ENCODE measurements at places on chromosomes 6 and 20.
A peak's percentile ranks its signal among the peaks of the same experiment; 100 is the strongest.

GRCh38 chr6:27066802-27067201 lies 180.7 kb upstream of the PRSS16 start:
- no peak for DNase-seq

- no peak for DNase-seq
These were observed 5.5 kb downstream of the SEC23B start for GRCh38 chr20:18513208-18513607.

DNA sequence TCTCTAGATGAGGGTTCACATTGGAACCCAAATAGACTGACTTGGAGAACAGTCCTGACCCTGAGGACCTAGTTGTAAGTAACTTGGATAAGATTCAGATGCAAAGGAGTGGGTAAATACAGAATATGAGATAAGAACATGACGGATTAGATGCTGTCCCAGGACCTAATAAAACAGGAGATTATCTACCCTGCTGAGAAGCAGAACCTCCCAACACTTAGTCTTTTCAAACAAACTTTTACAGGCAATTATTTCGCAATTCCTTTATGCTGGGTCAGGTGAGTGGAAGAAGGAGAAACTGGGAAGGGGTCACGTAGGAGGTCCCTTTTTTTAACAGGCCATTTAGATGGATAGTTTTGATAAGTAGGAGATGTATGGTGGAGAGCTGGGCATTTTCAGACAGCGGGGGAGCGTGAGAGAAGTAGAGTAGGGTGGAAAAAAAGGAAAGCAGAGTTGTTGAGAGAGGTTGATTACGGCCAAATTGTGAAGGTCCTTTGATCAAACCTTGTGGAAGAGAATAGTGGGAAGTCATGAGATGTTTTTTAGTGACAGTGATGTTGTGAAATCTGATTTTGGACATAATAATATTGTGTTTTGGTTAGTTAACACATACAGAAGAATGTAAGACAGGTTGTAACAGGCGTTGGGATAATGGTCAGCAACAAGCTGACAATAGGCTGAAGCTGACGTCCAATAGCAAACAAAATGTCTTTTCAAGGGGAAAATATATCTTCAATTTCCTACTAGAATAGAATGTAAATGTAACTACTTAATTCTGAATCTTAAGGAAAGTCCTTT lies 32.8 kb downstream of the FAM83B start:
- peak; percentile 41 for DNase-seq

- DNase-seq = no peak
These were observed 1.9 kb downstream of the PHIP start for GRCh38 chr6:79076160-79076559.

GRCh38 chr6:83884523-83884922 lies 25.0 kb downstream of the CYB5R4 start:
- DNase-seq = no peak

DNA sequence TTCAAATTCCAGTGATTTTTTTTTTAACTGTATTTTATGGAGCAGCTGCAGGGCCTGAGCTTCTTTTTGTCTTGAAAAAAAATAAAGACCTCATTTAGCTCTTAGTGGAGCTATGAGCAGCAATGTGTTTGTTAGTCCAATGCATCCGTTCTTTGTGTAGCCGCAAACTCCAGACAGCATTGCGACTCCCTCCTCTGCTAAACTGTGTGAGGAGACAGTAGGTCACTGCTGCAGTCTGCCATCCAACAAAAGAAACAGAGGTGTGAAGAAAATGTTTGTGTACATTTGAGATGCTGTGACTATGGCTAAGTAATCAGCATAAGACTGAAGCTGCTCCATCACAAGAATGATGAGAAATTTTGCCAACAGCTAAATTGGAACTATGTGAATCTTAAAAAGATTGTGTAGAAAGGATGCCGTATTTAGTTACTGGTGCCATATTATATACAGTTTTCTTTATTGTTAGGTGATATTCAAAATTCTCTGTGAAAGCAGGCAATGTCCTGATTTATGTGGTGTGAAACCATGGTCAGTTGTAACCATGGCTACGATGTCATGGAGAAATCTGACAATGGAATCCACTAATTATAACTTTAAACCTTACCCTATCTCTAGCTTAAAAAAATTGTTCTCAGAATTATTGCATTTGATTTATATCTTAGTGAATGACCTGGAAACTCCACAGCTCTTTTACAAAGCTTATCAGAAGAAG lies 428.8 kb upstream of the EPHA7 start:
- DNase-seq = no peak

GRCh38 chr20:13661070-13661685 lies 22.4 kb upstream of the TASP1 start:
- DNase-seq = no peak

- DNase-seq = no peak
These were observed 326.7 kb downstream of the BCKDHB start for GRCh38 chr6:80433010-80433672.

- DNase-seq = no peak
These were observed 9.2 kb downstream of the PHF3 start for GRCh38 chr6:63644668-63645326.

DNA sequence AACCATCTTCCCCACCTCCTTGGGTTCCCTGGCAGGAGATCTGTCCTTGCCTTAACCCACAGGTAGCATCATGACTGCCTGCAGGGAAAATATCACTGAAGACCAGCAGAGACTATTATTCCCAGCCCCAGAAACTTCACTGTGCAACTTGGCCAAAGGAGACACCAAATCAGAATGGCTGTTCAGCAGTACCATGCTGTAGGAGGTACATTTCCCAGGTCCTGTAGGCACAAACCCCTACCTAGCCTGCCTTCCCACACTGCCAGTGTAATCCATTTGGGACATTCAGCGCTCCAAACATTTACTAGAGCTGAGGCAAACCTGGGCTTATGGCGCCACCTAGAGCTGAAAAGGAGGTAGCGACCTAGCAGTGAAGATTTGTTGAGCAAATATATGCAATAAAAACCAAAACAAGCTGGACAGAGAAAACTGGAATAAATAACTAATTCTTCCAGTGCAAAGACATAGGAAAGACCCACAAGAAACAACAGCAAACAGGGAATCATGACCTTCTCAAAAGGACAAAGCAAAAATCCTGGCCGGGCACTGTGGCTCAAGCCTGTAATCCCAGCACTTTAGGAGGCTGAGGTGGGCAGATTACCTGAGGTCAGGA lies 60.3 kb downstream of the VTA1 start:
- peak; percentile 47 for DNase-seq

GRCh38 chr6:107274288-107274687 lies 159.0 kb upstream of the BEND3 start:
- no peak for DNase-seq

DNA sequence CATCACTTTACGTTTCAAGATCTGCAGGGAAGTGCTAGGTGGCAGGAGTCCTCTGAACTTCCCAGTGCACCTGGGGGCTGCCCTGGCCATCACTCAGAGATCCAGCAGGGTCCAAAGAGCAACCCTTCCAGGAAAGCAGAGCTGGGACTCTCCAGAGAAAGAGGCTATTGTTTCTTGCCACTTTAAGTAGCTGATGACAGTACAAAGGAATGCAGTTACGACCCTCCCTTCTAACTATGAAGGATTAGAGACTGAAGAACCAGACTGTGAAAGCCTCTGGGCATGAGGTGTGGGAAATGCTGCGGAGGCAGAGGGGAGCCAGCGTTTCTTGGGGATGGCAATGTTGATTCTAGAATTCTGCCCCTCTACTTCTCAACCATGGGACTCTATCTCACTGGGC lies 189.1 kb upstream of the SUPT3H start:
- no peak for DNase-seq

GRCh38 chr6:15252195-15252594 lies 6.3 kb downstream of the JARID2 start:
- DNase-seq = no peak

GRCh38 chr6:46265373-46265772 lies 94.6 kb upstream of the ENPP5 start:
- DNase-seq = no peak

- no peak for DNase-seq
These were observed 81.4 kb downstream of the CARMIL1 start for GRCh38 chr6:25360621-25361020.

DNA sequence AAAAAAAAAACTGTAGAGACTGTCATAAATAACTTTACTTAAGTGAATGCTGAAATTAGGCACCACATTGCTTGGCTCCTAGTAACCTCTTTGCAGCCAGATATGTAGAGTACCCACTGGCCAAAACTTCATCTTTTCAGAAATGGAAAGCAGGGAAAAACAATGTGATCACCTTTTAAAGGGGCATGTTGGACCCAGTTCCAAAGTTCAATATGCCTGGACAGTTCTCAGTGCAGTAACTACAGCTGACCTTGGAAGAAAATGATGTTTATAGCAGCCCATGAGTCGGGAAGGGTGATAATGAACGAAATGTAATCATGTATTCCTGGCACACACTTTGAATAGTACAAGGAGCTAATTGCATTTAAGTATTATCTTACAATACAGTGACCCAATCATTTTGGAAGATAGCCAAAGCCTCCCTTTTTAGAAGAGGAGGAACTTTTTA lies 93.6 kb upstream of the TAB2 start:
- no peak for DNase-seq

GRCh38 chr20:6637160-6637579 lies 130.3 kb upstream of the BMP2 start:
- no peak for DNase-seq

- DNase-seq = no peak
These were observed 252.2 kb downstream of the HACE1 start for GRCh38 chr6:104607501-104607900.

GRCh38 chr20:38453941-38454340 lies 18.7 kb upstream of the RALGAPB start:
- DNase-seq = peak; percentile 69

DNA sequence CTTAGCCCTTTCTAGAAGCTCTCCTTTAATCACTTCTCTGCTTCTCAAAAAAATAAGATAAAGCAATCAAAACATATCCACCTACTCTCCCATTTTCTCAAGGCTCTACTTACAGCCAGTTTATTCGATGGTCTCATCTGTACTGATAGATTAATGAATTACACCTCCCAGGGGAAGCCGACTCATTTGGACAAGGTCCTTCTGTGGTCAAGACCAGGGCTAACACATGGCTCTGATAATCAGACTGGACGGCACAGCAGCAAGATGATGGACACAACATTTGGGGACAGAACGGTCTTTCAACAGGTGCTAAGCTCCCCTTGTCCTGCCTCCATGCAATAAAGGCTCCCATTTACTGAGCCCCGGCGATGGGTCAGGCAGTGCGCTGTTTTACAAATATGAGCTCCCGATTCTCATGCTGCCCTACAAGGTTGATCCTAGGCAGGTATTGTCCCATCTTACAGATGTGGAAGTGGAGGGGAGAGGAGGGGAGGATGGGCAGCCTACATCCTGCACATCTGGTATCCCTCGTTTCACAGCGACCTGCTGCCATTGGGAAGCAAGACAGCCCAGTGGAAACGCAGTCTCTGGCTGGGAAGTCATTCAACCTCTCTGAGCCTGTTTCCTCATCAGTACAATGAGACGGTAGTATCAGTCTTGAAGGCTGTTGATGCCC lies 15.7 kb downstream of the CPNE5 start:
- DNase-seq = no peak

DNA sequence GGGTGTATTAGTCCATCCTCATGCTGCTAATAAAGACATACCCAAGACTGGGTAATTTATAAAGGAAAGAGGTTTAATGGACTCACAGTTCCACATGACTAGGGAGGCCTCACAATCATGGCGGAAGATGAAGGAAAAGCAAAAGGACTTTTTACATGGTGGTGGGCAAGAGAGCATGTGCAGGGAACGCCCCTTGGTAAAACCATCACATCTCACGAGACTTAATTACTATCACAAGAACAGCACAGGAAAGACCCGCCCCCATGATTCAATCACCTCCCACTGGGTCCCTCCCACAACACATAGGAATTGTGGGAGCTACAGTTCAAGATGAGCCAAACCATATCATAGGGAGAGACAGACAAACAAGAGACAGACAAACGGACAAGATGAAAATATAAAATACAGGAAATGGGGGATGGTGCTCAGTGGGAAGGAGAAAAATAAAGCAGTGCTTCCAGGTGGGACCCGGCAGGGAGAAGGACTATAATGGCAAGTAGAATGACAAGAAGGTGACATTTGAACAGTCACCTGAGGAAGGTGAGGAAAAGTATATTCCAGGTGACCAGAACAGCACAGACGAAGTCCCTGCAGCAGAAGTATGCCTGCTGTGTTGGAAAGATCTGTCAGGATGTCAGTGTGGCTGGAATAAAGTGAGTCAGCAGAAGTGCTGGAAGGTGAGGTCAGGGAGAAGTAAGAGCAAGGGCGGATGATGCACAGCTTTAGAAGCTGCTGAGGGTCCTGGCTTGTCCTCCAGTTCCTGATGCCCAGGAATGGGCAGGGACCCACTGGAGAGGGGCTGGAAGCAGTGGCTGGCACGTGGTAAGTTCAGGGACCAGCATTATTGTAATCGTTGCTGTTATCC lies 61.1 kb downstream of the SLC2A10 start:
- no peak for DNase-seq

- DNase-seq = peak; percentile 89
These were observed 17.1 kb downstream of the RIOK1 start for GRCh38 chr6:7406743-7407142.

DNA sequence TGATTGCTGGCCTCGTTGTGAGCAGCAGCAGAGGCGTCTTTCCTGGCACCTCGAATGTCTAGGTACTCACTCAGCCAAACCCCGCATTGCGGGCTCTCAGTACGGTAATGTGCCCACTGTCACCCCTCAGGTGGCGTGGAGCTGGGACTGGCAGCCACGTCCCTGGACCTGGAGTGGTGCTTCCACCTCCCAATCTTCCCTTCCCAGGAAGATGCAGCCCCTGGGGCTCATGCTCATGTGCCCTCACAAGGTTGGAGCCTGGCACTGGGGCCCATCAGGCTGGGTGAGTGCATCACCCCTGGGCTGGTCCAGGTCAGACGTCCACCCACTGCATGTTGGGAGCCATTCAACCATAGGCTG lies 75.7 kb downstream of the TCP11 start:
- no peak for DNase-seq

- DNase-seq = no peak
These were observed at the start of gene PGC for GRCh38 chr6:41747256-41748101. TSS of gene PGC (minus strand) at chr6:41747397. CDS start at chr6:41747334, 63 bp downstream.

- DNase-seq = no peak
These were observed 39.8 kb upstream of the GCLC start for GRCh38 chr6:53584726-53585125.

DNA sequence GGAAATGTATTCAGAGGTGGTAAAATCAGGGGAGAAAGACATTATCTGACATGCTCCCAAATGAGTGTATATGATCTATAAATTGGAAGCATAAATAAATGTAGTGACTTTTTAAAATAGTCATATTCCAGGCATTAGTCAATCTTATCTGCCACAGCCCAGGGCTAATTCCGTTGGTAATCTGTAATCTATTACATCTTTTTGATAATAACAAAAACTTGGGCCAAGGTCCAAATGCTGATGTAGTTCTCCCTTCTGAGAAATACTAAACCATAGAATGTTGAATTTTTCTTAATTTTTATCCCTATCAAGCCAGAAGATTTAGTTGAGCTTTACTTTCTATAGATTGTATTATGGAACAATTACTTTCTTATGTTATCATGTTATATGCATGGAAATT lies 1279.8 kb downstream of the EPHA7 start:
- DNase-seq = no peak

GRCh38 chr20:25571240-25571639 lies 14.1 kb downstream of the NINL start:
- DNase-seq = no peak
